Muscle of arm (tissue), 14 donors: ENCODE measurements at places on chromosomes 1 and 21.

DNA sequence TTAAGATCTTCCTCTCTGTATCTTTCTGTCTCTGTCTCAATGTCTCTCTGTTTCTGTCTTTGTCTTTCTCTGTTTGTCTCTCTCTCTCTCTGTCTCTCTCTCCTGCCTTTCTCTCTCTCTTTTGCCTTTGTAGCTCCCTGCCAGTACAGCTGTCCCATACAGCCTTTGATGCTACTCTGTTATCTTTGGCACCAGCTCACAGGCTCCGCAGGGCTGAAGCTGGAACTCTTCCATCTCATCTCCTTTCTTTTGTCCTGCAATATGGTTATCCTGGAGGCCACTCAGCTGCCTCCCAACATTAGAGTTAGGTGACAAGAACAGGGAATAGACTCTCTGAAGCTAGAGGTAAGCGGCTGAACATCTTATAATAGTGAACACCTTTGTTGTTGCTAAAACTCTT lies 354.3 kb upstream of the NEGR1 start:
- no peak for DNase-seq

- no peak for DNase-seq
These were observed 29.2 kb downstream of the B3GALT5 start for GRCh38 chr21:39641827-39642450.

- no peak for DNase-seq
These were observed 78.2 kb upstream of the FGGY start for GRCh38 chr1:59218521-59219236.

- DNase-seq: no peak
These were observed 38.9 kb downstream of the PTGFRN start for GRCh38 chr1:116948642-116949041.

GRCh38 chr1:21263052-21263429 lies 27.2 kb downstream of the ECE1 start:
- no peak for DNase-seq

- no peak for DNase-seq
These were observed 2.6 kb downstream of the PABPC4 start for GRCh38 chr1:39573736-39574624.

DNA sequence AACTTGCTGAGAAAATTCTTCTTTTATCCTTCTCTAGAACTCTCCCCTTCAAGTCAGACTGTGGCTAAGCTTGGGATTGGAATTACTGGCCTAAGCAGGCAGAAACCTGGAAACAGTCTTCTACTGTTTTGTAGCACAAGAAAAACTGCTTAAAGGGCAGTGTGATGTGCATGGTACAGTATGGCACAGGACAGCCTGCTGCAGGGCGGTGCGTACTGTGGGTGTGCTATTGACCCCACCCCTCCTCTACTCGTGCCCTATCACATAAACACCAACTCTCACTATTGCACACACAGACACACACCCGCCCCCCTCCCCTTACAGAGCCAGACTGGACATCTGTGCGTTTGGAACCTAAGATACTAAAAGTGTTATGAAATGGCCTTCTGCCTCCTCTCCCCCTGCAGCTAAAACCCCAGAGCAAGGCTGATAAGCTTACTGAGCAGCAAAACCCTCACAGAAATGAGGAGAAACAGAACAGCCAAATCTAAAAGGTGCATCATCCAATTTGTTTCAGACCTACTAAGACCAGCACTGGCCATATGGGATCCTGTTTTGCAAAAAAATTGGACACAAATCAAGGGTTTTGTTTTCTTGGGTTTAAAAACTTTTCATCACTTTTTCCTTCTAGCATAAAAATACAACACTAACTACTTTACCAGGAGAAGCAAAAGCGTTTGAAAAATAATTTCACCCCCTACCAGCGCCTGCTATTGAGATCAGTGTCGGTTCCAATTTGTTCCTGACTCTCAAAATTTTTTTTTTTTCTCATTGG lies 355.8 kb upstream of the LYPLAL1 start:
- DNase-seq: peak; percentile 72

- no peak for DNase-seq
These were observed 4.8 kb upstream of the SLC35D1 start for GRCh38 chr1:67058761-67059160.

DNA sequence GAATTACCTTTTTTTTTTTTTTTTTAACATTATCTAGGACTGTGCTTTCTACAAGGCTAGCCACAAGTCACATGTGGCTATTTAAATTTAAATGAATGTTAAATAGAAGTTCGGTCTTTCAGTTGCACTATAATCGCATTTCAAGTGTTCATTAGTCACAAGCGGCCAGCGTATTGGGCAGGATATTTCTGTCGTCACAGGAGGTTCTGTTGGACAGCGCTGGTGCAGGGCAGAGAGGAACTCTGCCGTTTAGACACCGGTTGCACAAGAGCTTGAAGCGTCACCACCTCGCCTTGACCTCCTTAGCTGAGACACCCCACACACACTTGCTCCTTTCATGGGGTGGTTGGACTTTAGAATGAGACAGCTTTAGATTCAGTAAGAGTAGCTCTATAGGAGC lies 64.1 kb downstream of the BACE2 start:
- no peak for DNase-seq

DNA sequence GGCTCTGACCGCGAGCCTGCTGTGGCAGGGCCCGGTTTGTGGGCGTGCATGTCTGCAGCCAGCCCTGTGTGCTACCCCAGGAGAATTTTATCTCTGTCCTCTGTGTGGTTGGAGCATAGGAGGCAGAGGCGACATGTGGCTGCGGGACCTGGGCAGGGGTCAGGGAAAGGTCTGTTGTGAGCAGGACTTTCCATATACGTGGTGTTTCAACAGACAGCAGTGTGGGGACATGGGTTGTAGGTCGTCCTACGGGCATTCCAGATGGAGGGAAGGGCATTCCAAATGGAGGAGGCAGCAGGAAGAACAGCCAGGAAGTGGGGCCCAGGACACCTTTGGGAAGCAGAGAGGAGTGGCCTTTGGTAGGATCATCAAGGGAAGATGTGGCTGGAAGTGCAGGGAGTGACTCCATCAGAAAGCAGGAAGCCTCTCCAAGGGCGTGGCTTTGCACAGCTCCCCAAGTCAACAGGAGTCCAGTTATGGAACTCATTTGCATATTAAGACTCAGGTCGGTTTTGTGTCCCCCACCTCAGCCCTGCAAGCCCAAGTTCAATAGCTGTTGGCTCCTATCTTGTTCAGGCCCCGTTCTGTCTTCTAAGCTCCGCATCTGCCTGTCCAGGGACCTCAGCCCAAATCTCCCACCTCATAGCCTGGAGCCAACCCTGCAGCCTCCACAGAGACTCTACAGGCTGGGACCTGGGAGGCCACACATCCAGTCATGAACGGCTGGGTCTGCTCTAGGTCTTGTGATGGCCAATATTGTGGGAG lies 309.1 kb downstream of the MATN1 start:
- no peak for DNase-seq

DNA sequence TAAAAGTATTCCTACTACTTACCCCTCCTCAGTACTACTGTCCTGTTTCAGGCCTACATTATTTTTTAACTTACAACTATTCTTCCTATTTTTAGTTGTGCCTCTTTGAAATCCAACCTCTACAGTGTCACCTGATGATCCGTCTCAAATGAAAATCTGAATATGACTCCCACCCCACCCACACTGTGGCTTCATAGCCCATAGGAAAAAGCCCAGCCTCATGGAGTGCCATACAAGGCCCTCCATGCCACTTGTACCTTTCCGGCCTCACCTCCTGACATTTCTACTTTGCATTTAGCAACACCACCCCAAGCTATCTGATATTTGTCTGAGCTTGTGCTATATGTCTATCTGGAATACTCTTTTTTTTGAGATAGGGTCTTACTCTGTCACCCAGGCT lies 49.3 kb downstream of the TRAF5 start:
- no peak for DNase-seq
